Astrocyte of the spinal cord (primary cell): ENCODE measurements at places on chromosomes 4 and X.

- no peak for DNase-seq
Observed at GRCh38 chrX:119760026-119760877, 1.9 kb downstream of the SOWAHD start.

DNA sequence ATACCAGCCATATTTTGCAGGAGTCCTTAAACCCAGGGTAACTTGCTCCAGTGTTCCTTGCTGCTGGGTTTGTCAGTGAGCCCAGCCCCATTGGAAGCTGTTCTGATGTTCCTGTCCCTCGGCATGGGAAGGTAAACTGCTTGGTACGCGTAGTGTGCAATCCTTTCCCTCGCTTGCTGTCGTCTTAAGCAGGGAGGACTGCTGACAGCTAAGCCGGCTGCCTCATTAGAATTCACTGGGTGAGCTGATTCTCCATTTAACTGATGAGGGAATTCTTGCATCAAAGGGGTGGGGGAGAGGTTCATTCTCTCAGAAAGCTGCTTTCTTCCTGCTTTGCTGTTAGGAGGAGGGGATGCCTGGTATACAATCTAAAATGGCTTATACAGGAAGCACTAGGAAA is 164.6 kb downstream of the MID1IP1 start:
- DNase-seq = no peak

DNA sequence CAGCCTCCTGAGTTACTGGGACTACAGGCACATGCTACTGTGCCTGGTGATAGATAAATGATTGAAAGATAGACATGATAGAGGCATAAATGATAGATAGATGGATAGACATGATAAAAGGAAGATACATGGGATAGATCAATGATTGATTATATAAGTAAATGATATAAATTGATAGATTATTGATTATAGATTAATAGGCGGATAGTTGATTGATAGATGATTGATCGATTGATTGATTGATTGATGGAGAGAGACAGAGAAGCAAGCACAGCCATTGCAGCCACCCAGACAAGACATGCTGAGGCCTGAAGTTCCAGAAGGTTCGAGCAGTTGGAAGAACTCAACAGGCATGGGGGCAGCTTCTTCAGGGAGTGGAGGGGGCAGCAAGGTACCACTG is 17.7 kb upstream of the PLXNB3 start:
- DNase-seq = no peak

DNA sequence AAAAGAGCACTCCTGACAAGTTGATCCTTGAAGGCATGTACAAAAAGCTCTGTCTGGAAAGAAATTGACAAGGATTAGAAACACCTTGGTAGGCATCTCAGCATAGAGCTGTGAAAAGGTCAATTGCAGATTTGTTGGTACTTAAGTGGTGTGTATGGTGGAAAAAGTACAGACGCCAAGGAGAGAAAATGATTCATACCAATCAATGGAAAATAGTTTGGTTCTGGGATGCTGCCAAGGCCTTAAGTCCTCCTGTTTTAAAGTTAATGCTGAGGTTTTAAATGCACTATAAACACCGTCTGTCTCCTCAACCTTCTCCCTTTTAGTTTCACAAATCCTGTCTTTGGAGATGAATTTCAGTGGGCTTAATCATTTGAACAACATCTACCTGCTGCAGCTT is 524.1 kb downstream of the IL15 start:
- DNase-seq = peak; percentile 13

DNA sequence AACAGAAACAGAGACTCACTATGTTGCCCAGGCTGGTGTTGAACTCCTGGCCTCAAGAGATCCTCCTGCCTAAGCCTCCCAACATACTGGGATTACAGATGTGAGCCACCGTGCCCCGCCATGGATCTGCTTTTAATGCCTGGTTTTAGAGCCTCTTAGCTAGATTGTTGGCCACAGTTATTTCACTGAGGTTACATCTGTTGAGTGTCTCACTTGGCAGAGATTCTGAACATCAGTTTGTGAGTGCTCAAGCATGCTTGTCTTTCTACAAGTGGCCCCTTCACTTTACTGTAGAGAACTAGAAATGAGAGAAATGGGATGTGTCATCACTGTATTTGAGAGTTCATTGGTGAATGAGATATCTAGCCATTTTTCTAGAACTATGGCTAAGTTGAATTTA is 218.5 kb downstream of the APBB2 start:
- DNase-seq = peak; percentile 74

DNA sequence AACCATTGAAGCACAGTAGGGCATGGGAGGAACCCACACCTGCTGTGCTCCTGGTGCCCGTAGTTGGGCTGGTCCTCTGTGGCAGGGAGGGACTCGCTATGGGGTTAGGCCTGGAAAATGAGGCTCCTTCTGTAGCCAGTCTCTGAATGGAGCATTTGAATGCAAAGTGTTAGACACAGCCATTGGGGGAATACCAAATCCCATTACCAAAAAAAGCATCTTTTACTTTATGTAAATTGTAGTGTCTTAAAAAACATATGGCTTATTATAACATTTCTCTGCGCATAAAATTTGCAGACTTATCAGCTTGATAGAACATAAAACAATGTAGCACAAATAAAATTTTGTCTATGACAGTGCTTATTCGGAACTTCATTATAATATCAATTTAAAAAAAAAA is 129.2 kb upstream of the PDLIM3 start:
- DNase-seq = no peak

- DNase-seq = peak; percentile 24
Observed at GRCh38 chrX:81336455-81337152, 134.7 kb downstream of the SH3BGRL start.

DNA sequence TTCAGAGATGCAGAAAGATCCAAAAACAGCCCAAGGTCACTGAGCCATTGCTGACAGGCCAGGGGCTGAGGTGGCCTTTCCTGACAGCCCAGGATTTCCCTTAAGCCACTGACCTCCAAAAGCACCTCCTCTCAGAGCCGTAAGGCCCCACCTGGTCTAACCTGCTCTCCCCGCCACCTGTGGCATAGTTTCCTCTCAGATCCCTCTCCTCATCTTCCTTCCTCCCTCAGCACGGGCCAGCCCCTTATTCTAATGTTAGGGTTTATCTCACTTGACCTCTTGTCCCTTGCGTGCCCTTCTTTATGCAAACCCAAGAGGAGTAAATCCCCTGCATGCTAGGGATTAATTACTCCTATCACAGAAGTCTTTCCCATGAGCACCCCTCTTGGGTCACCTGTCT is 113.0 kb downstream of the RBM47 start:
- no peak for DNase-seq

GRCh38 chrX:18855919-18856644 is 127.8 kb downstream of the PHKA2 start:
- peak; percentile 77 for DNase-seq

GRCh38 chr4:123740236-123740635 is 343.6 kb downstream of the SPRY1 start:
- peak; percentile 10 for DNase-seq

GRCh38 chr4:91345632-91346031 is 958.1 kb upstream of the GRID2 start:
- DNase-seq = no peak

DNA sequence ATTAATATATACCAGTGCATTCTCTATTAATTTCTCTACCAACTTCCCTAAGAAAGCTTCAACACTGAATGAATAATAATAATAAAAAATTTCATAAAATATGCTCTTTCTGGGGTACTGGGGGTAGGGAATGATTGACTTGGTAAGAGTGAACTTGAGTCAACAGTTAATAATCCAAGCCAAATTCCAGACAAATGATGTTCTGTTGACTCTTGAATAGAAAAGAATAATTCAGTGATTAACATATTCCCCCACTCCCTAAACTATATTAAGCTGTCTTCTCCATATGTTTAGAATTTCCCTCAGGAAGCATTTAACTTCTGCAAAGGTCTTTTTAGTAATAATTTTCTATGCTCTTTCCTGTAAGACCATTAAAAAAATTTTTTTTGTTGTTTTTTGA is 12.3 kb downstream of the PGRMC2 start:
- DNase-seq = no peak

- DNase-seq = peak; percentile 31
Observed at GRCh38 chrX:24282381-24283126, 31.3 kb downstream of the SUPT20HL2 start.

DNA sequence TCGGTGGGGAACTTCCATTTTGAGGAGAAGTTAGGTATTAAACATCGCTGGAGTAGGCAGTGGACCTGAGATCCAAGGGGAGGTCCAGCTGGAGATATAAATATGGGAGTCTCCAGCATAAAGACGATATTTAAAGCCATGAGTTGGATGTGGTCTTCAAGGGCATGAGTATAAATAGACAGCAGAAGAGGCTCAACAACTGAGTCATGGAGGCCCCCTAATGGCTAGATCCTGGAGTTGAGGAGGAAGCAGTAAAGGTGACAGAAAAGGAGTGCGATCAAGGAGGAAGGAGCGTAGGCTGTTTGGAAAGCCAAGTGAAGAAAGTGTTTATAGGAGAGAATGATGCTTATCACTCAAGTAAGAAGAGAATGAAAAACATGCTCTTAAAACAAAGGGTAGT is 18.1 kb upstream of the APBB2 start:
- DNase-seq = no peak

DNA sequence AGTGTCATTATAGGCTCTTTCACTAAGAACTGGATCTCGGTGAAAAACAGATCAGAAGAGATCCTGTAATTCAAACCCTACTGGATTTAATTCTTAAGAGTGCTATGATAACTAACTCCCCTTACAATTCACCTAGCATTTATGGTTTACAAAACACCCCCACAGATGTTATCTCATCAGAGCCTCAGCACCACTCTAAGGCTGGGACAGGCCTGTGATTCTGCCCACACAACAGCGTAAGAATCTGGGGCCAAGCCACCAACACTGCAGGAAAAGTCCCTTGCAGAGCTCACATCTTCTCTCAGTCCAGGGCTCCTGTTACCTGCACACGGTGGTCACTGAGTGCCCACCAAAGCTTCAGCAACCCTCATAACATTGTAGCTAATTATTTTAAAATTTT is 8.9 kb downstream of the MFAP3L start:
- no peak for DNase-seq

DNA sequence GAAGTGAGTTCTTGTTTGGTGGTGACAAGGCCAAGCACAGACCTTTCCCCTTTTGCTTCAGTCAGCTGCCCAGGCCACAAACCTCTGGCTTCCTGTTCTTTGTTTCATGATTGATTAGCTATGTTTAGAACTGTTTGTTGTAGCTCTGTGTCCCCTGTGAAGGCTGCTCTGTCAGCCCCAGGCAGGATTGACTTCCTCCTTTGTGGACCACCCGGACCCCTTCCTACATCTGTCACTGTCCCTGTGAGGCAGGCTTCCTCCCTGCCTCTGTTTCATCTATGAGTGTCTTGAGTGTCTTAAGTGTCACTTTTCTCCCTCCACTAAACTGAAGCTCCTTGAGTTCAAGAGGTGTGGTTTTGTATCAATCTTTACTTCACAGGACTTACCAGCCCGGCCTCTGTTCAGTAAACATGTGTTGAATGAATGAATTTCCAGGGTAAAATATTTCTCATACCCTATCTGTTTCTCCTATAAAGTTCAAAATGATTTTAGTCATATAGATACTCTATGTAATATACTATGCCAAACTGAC is 83.5 kb downstream of the ZNF674 start:
- no peak for DNase-seq

GRCh38 chr4:119652998-119653397 is 24.4 kb upstream of the PDE5A start:
- peak; percentile 85 for DNase-seq

DNA sequence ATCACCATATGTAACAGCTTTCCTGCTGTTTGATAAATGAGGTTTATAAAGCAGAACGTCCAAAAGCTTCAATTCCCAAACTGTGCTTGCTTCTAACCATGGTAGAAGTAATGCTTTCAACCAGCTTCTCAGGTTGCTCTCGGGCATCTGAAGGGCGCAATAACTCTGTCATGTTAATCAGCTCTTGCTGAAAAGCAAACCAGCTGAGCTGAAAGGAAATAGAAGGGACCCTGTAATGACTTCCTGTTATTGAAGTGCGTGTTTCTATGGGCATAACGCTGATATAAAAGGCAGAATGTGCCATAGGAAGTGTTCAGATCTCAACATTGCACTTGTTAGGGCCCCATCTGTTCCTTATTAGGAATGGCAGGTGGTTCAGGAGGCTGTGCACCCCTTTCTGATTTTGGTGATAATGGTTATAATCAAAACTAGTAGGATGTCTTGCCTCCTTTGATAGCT is 21.2 kb downstream of the HERC3 start:
- DNase-seq = peak; percentile 32

DNA sequence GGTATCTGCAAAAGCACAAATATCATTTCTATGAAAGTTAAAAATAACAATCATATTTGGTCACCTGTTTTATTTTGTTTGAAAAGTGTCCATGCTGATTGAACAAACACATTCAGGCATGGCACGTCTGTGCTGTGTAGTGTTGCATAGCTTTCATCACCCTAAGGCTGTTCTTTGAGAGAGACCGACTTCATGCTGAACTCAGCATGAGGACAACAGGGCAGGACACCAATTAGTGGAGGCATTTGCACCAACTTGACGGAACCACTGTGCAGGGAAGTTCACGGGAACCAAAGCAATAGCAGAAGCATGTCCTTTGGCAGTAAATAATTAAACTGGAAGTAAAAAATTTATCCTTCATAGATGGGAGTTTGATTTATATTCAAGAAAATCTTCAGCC is 158.4 kb upstream of the SLC7A11 start:
- no peak for DNase-seq

GRCh38 chrX:143854006-143854405 is 29.9 kb upstream of the UBE2NL start:
- peak; percentile 65 for DNase-seq

- DNase-seq = no peak
Observed at GRCh38 chr4:139887962-139888735, 222.5 kb downstream of the MGST2 start.

DNA sequence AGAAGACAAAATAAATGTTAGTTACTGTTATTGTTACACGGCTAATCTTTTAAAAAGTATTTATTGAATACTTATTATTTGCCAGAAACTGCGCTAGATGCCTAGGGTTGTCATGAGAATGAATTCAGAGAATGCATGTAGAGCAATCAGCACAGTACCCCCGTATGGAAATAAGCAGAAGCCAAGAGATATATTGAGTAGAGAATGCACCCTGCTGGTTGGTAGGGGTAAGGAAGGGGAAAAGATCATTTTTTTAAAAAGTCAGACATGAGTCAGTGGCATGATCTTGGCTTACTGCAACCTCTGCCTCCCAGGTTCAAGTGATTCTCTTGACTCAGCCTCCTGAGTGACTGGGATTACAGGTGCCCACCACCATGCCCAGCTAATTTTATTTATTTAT is 13.1 kb upstream of the DRP2 start:
- peak; percentile 35 for DNase-seq

DNA sequence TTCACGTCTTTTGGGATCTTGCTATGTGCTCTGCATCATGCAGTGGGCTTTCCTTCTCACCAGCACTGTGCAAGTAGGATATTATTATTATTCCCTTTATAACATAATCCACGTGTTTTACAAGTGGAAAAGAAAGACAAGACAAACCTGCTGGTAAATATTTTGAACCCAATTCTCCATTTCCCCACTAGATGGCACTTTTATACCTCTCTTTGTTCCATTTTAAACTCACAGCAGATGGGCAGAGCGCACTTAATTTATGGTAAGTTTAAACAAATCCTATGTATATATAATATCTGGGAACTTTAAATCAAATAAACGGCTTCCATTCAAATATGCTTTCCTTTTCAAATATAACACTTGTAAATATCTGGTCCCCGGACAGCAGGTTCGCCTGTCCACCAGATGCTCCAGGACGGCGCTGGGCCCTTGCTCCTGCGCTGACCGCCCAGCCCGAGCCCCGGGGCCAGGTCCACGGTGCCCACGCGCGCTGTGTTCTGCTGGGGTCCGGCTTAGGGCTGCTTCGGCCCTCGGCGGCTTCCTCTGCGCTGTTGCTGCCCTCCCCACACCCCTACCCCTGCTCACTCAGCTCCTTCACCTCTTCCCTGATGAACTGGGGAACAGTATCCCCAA is 31.1 kb downstream of the F11 start:
- DNase-seq = peak; percentile 74
